Naive thymus-derived CD8-positive, alpha-beta T cell (primary cell): ENCODE measurements at places on chromosomes 16 and 17.

DNA sequence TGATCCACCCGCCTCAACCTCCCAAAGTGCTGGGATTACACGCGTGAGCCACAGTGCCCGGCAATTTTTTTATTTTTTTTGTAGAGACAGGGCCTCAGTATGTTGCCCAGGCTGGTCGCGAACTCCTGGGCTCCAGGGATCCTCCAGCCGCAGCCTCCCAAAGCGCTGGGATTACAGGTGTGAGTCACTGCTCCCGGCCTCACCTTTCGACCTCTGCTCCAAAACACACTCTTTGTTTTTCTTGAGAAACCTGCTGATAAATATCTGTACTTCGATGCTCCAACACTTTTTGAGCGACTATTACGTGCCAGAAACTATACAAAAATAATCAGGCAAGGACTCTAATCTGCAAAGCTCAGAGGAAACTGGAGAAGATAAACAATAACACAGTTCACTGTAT lies 1.0 kb downstream of the MED1 start:
- peak overlapping the region; percentile 97 for H3K4me3 ChIP-seq
- H3K4me1 ChIP-seq, result peaks cover 5% of the 10 kb centered on the region
- peaks cover 42% of the 10 kb centered on the region for H3K36me3 ChIP-seq

DNA sequence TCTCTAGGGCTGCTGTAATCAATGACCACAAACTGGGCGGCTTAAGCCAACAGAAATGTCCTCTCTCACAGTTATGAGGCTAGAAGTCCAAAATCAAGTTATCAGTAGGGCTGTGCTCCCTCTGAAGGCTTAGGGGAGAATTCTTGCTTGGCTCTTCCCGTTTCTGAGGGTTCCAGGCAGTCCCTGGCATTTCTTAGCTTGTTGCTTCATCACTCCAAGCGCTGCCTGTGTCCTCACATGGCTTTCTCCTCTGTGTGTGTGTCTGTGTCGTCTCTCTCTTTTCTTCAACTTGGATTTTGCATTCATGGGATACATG lies 13.7 kb upstream of the CDC42EP4 start:
- H3K27ac ChIP-seq, result no peak overlapping the region
- H3K36me3 ChIP-seq, result no peaks in the 10 kb centered on the region
- no peaks in the 10 kb centered on the region for H3K4me1 ChIP-seq
- peaks cover 15% of the 10 kb centered on the region for H3K27me3 ChIP-seq
- no peak overlapping the region for H3K4me3 ChIP-seq
- no peak for DNase-seq

GRCh38 chr16:47142486-47142820 lies 1.3 kb downstream of the NETO2 start:
- DNase-seq, result no peak
- peaks cover 34% of the 10 kb centered on the region for H3K27me3 ChIP-seq
- no peaks in the 10 kb centered on the region for H3K36me3 ChIP-seq
- H3K4me3 ChIP-seq, result peak overlapping the region; percentile 82

GRCh38 chr17:14282726-14283125 lies 18.2 kb upstream of the HS3ST3B1 start:
- H3K27ac ChIP-seq, result no peak overlapping the region
- no peak overlapping the region for H3K4me3 ChIP-seq
- DNase-seq, result no peak
- peaks cover 7% of the 10 kb centered on the region for H3K4me1 ChIP-seq
- H3K27me3 ChIP-seq, result peaks cover 20% of the 10 kb centered on the region

DNA sequence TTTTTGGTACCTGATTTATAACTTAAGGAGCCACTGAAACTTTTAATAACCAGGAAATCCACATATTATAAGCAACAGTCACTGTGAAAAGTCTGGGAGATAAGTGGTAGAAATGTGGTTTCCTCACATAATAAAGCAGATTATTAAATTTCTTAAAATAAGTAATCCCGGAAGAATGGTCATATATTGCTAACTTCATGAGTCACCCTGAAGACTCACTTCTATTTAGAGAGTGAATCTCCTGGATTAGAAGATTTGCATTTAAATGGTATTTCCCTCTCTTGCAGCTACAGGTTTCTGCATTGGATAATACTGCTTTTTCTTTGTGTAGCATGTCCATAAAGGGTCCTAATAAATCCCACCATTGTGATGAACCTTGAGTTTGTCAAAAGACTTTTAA lies 1286.8 kb upstream of the CDH8 start:
- H3K4me1 ChIP-seq, result no peaks in the 10 kb centered on the region
- H3K36me3 ChIP-seq, result peaks cover 3% of the 10 kb centered on the region
- no peak overlapping the region for H3K27ac ChIP-seq
- no peaks in the 10 kb centered on the region for H3K27me3 ChIP-seq
